ENCODE measurements at places on chromosomes 3 and 15. TPM values are rescaled to one million over a fixed set of nuclear protein-coding genes. Genes with fewer than 3 reads are reported as not detected.

Gene CHRNA7
- polyA plus RNA-seq: 2.0 TPM

Gene ACTC1
- 1,546 TPM for polyA plus RNA-seq

Gene DUOXA2
- 0.52 TPM for polyA plus RNA-seq

Gene OXSM
- polyA plus RNA-seq: 8.1 TPM

Gene SKOR1
- 0.60 TPM for polyA plus RNA-seq

Gene TMEM45A
- 30.3 TPM for polyA plus RNA-seq

Gene WNT7A
- polyA plus RNA-seq: 0.08 TPM

Gene MUSTN1
- 44.5 TPM for polyA plus RNA-seq

DNA sequence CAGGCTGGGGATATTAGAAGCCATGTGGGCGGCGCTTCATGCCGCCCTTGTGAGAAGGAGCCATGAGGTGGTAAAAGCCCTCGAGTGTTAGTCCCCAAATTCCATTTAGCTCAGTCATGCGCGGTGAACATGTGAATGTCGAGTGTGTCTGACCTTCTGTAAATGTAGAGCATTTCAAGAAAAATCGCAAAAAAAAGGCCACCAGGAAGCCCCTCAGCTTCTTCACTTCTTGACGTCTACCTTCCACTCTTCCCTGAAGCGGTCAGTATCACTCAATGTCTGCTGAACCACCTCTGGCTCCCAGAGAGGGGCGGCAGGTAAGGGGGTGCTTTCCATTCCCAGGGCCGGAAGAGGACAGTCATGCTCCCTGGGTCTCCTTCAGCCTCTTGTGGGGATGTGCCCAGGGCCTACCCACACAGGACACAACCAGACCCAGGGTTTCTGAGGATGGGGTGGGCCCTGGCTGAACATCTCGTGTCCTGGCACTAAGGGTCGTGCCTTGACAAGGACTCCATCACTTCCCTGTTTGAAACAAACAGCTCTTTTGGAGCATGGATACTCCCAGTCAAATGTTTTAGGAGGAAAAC is 274.9 kb downstream of the FAM43A start:
- DNase-seq: no peak

DNA sequence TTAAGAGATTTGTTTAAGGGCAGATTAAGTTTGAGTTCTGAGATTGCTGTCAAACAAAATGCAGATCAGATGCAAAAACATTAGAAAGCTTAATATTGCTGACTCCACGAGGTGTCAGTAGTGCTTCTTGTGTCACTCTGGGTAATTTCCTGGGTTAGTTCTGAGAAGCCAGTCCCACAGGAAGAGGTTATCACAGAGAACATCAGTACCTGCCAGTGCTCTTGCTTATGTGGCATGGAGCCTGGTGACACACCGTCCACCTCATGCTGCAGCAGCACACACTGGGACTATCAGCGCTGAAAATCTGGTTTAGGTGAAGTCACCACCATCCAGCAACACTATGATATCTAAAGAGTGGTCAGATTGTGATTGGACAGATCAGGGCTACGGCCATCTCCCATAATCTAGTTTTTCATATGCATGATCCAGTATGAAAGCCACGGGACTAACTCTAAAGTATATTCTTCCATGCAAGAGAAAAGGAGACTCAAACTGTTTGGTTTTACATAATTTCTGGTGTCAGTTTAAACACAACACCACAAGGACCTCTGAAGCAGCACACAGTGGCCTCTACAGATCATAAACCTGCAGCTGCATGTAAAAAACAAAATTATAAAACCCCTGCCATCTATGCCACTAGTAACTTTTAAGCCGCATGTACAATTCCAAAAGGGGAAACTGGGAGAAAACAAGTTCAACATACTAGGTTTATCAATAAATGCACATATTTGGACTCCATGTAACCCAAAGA is 36.1 kb upstream of the MYO5C start:
- DNase-seq: no peak

- DNase-seq: no peak
Observed at GRCh38 chr15:42018306-42019224, 2.3 kb downstream of the PLA2G4E start.

DNA sequence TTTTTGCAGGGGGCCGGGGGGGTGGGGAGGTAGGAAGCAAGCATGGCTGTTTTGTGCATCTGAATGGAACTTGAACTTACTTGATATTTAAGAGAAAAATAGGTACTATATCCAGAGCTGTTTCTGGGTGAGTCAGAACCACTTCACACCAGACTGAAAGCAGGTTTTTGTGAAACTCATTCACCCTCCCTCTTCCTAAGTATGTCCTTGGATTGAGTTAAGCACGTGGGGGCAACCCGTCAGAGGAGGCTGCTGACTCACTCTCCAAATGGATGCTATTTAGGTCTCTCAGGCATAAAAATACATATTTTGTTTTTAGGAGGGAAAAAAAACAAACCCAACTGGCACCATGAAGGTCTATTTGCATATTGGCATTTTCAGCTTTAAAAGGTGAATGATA is 270.3 kb downstream of the RYR3 start:
- no peak for DNase-seq

DNA sequence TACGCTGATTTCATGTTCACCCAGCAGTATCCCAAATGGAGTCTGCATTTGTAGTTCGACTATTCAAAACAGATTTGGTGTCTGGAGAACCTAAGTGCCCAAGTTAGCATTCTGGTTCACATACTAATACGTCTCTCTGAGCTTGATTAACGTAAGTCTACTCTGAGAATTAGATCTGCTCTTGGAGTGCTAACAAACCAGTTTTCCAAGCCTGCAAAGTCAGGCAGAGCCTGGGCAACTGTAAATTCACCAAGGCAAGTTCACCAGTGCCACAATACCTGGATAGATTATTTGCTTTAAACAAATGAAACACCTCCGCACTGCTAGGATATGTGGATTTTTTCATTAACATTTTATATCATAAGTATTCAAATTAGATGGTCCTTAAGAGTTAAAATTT is 912.6 kb downstream of the ROBO1 start:
- no peak for DNase-seq

- no peak for DNase-seq
Observed at GRCh38 chr3:78277801-78278200, 1237.9 kb downstream of the ROBO2 start.

DNA sequence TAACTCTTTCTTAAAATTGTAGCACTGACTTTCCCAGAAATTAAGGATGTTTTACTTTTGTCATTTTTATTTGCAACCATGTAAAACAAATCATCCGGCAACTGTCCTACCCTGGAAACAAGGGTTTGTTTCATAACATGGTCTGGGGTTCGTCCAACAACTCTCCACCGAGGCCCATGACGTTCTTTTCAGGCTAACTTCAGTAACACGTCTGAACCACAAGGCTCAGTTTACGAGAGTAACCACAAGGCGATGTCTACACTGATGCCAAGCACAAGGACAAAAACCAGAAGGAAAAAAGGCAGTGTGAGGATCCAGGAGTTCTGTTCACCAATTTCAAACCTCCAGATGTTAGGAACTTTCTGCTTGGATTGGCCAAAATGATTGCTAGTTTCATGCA is 546.1 kb downstream of the NTRK3 start:
- no peak for DNase-seq

DNA sequence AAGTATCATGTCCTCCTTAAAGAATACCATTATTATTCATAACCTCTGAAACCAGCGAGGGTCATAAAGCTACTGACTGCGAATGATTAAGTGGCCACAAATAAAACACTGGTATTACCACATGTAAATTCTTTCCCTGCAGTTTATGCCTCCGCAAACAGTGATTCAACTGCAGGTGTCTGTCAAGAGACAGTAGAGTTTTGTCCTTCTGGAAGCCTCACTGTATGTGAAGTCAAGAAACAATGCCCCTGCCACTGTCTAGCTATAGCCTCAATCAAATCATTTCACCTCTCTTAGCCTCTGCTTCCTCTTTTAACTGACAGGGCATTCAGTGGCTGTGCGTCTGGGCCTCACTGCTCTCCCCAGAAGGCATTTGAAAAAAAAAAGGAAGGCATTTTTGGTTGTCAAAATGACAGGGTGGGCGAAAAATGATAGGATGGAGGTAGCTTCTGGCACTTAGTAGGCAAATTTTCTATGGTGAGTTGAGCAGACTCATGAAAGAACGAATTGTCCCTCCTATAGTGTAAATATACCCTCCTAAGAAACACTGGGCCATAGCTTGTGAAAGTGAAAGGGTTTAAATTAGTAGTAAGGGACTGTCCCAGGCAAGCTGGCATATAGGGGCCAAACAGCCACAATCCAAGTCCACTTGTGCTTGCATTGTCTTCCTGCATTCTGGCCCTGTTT is 66.7 kb downstream of the FILIP1L start:
- no peak for DNase-seq

DNA sequence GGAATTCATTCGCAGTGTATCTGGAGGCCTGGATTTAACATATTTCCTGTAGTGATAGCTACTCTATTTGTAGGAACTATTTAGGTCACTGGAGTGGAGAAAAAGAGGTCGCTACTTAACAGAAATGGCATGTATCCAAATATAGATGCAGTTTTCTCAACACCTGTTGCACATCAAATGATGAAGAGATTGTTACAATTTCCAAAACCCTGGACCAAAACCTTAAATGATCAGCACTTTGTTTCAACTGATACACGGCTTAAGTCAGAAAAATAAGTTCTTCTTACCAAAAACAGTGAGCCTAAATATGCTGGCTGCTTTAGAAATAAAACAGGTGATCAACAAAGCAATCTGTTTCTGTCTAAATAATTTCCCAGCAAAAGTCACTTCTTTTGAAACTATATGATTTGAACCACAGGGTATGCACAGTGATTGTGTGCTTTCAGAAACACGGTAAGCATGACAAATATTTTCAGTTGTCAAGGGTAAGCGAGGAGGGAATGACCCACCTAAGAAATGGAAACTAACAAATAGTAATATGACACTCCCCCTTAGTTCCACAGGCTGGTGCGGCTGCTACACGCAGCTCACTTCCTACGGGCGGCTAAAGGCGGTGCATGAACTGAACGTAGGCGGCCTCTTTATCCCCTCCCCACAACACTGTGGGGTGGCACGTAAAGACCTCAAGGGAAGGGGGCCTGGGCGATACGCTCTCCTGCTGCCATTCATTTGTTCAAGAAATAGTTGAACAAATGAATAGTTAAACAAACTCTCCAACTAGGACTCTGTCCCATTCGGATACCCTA is 1.1 kb downstream of the EHD4 start:
- no peak for DNase-seq

- DNase-seq: no peak
Observed at GRCh38 chr3:12978682-12979081, 94.5 kb downstream of the IQSEC1 start.

DNA sequence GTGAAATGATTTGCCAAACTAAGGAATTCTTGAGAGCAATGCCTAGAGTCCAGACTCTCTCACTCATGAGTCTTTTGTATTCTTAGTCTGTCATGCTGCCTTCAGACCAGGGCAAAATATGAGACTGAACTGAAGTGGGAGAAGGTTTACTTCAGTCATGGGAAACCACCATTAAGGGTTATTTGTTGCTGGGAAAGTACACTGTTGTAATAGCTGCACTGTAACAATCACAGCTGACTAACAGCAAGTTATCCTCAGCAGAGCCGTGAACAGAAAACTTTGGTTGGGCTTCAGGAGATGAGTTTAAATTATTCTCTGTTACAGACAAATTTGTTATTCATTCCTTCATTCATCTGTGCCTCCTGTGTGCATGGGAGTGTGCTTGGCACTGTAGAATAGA is 258.5 kb downstream of the ROBO2 start:
- DNase-seq: no peak

All from urinary bladder (tissue), 4 donors.